Hepatic stellate cell (primary cell): ENCODE measurements at places on chromosomes 5 and 9.

DNA sequence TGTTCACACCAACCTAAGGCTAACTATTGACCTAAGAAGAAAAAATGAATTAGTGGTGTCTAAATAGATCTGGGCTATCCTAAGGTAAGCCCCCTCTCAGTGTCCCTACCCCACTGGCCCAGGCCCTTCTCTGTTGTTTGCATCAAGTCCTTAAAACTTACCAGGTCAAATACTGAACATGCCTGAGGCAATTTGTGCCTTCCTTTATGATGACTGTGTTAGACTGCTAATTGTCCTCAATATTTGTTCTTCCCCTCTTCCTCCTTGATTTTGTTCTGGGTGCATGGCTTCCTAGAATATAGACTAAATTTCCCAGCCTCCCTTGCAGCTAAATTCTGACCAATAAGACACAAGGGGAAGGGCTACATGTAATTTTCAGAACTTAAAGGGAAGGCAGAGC lies 199.9 kb downstream of the ADAMTS12 start:
- DNase-seq = no peak

GRCh38 chr5:115775999-115776398 lies 40.5 kb downstream of the CDO1 start:
- DNase-seq = no peak

DNA sequence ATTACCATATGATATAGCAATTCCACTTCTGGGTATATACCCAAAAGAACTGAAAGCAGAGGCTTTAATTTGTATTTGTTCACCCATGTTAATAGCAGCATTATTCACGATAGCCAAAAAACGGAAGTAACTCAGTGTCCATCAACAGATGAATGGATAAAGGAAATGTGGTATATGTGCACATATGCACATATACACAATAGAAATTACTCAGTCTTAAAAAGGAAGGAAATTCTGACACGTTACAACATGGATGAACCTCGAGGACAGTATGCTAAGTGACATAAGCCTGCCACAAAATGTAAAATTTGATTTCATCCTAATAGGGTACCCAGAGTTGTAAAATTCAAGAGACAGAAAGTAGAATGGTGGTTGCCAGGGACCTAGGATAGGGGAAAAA lies 54.9 kb downstream of the NUP155 start:
- DNase-seq = no peak

GRCh38 chr9:127206666-127207065 lies 57.9 kb upstream of the GARNL3 start:
- DNase-seq = no peak

GRCh38 chr9:108273988-108274387 lies 581.8 kb downstream of the ACTL7B start:
- no peak for DNase-seq

- no peak for DNase-seq
Observed at GRCh38 chr9:18017136-18017535, 438.3 kb downstream of the SH3GL2 start.

DNA sequence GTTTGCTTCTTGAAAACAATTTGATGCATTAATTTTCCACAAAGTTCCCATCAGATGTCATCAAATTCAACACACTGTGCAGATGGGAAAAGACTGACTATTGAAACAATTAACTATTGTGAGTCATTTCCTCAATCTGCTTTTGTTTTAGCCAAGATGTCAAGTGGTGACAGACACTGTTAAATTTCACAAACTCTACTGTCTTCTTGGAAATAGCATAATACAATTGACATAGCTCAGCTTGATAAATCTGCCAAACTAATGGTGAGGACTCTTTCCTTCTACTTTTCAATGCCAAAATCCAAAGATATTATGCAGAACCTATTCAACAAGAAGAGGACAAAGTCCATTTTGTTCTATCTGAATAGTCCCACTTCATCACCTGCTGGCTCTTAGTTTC lies 242.3 kb downstream of the CAAP1 start:
- DNase-seq = no peak

DNA sequence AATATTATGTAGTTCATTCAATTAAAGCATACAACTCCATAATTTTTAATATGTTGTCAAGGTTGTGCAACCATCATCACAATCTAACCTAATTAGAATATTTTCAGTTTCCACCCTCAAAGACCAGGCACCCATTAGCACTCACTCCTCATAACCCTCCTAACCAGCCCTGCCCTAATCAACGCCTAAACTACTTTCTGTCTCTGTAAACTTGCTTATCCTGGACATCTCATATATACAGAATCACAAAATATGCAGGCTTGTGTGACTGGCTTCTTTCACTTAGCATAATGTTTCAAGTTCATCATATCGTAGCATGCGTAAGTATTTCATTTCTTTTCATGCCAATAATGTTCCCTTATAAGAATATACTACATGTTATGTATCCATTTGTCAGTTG lies 134.8 kb upstream of the NFIL3 start:
- DNase-seq = no peak

DNA sequence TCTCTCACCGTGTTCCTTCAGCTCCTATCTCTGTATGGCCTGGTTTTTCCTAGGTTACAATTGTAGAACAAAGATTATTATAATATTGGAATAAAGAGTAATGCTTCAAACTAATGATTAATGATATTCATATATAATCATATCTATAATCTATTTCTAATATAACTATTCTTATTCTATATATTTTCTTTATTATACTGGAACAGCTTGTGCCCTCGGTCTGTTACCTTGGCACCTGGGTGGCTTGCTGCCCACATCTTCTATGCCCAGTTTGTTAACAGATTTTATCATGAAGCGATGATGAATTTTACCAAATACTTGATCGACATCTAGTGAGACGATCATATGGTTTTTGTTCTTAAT lies 363.6 kb upstream of the TYRP1 start:
- no peak for DNase-seq
